Stimulated activated CD4-positive, alpha-beta T cell treated with anti-CD3 and anti-CD28 coated beads, Interleukin-1b, Interleukin-23, amount 100 ng/mL, for 4 hours (primary cell): ENCODE measurements at places on chromosomes 2 and 18.

- DNase-seq = no peak
Measured at GRCh38 chr2:18345848-18346247, 214.6 kb downstream of the RDH14 start.

- no peak for DNase-seq
Measured at GRCh38 chr18:6592522-6592921, 137.0 kb upstream of the ARHGAP28 start.

- no peak for DNase-seq
Measured at GRCh38 chr2:50770299-50770698, 261.6 kb downstream of the NRXN1 start.

GRCh38 chr2:224392545-224392944 is 9.4 kb downstream of the FAM124B start:
- DNase-seq = no peak

DNA sequence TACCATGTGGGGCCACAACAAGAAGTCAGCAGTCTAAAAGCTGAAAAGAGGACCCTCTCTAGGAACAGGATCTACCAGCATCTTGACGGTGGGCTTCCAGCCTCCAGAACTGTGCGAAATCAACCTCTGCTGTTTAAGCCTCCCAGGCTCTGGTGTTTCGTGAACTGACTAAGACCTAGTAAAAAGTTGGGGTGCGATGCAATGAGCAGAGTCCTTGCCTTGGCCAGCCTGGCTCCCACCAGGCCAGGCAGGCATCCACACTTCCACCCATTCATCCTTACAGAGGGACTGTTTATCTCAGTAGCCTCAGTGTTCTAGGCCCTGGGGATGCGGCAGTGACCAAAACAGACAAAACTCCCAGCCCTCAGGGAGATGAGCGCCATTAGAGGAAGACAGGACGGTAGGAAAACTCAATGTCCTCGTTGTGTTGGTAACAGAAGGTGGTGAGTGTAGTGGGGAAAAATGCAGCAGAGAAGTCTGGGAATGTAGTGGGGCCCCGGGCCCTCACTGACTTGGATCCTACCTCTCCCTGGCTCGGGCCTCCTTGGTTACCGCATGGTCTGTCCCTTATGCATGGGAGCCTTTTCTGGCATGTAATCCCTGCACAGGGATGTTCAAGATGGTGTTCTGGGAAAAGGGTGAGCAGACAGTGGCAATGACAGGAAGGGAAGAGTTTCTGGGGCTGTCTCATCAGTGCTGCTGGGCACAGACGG is 271.8 kb upstream of the HS6ST1 start:
- DNase-seq = no peak

GRCh38 chr18:63697097-63697660 is 5.6 kb upstream of the SERPINB11 start:
- DNase-seq = no peak

GRCh38 chr2:201500534-201500933 is 49.0 kb downstream of the STRADB start:
- no peak for DNase-seq

GRCh38 chr2:15096873-15097272 is 464.3 kb downstream of the NBAS start:
- DNase-seq = no peak

GRCh38 chr18:62497190-62497772 is 25.5 kb upstream of the ZCCHC2 start:
- no peak for DNase-seq

DNA sequence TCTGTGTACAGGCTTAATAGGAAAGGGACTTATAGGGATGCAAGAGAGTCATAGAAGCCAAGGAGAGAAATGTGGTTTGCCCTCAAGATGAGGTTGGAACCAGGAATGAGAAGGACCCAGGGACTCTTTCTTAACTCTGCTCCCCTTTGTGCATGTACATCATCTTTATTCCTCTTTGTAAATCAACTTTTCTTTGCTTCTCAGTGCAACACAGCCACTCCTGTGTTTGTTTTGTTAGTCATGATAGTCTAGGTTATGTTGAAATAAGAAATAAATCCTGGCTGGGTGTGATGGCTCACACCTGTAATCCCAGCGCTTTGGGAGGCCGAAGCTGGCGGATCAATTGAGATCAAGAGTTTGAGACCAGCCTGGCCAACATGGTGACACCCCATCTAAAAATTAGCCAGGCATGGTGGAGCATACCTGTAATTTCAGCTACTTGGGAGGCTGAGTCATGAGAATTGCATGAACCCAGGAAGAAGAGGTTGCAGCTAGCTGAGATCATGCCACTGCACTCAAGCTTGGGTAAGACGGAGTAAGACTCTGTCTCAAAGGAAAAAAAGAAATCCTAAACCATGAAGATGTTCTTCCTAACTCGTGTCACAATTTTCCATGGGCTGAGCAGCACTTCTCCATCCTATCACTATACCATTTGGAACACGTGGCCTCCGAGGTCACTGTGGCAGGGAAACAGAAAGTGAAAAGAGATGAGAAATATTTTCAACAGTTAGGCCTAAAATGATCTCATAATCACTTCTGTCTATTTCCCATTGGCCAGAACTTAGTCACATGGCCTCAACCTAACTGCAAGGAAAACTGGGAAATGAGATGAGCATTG is 73.0 kb upstream of the TMEM17 start:
- DNase-seq = no peak

DNA sequence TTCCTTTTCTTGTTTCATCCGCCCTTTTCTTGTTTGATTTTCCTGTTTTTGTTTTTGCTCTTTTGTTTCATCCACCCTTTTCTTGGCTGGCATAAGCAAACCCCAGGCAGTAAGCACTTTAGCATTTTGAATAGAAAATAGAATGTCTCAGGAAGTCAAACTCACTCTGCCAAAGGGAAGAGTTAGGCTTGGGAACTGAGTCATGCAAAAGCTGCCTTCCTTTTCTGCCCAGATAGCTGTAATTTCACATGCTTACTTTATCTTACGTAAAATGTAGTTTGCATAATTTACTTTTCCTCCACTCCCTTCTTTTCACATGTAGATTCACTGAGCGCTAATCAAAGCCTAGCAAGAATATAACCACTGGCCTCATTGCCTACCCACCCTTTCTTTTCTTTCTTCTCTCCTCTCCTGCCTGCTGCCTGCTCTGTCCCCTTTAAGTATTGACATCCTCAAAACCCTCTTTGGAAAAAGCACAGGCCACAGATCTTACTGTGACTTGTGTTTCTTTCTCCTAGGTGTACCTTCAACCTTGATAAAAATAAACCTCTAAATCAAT is 48.4 kb downstream of the CNGA3 start:
- no peak for DNase-seq

DNA sequence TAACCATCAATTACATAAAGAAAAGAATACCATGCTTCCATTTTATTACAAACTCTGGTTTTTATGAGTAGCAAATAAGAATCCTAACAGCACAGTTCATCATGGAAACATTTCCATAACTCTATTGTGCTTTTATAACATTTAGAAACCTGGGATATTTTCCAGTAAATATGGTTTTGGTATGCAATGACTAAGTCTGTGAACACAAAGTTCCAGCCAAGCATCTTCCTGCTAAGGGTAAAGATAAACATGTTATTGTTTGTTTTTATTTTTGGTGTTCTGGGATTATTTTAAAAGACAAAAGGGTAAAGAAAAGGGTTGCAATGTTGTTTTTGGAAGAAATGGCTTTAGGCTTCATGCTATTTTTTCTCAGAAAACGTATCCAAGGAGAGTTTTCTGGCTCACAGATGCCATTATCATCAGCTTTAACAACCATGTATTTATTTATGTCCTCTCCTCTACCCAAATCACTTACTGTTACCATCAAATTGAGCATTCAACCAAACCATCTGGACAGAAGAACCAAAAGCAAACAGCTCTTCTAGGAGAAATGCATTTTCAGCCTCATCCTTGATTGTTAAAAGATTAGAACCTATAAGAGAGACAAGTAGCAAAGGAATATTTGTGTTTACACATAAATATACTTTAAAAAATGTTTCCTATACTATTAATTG is 116.0 kb downstream of the PLA2R1 start:
- no peak for DNase-seq

- no peak for DNase-seq
Measured at GRCh38 chr2:50752237-50752636, 279.7 kb downstream of the NRXN1 start.

DNA sequence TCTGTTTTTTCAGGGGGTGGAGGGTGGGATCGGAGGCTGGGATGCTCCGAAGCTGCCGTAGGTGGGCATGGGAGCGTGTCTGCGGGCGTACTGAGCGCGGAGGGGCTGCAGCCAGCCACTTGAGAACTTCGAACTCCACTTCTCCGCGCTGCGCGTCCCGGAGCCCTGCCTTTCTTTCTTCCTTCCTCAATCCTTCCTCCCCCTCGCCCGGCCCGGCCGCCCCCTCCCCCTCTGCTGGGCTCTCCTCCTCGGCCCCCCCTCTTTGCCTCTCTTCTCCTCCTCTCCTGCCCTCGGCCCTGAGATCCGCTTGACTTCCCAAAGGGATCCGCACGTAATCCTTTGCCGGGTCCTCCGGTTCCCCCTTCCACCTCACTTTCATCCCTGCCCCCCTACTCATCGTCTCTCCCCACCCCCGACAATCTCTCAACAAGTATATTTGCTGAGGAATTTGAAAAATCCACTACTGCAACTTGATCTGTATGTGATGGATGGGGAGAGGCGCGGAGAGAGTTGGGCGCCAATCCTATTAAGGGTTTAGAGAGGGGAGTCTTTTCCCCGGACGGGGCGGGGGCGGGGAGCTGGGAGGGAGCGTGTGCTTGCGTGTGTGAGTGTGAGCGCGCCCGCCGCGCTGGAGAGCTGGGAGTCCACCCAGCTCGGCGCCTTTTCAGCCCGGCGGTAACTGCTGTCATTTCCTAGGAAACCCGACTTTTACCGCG is 1.1 kb downstream of the GLI2 start:
- no peak for DNase-seq

DNA sequence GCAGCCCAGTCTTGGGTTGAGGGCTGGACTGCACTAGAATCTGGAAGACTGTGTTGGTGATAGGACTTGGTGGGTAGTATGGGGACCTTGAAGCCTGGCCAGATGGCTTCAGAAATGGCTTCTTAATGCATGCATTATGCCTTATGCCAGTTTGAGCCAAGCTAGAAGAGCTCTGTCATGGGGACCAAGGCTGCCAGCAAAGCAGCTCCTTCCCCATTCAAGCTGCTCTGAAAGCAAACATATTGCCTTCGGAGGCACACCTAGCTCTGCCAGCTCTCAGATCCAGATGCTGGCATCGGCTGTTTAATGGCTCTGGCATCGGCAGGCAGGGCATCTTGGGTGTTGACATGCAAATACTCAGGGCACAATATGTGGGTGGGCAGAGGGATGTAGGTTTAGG is 59.0 kb upstream of the IGFBP5 start:
- no peak for DNase-seq

DNA sequence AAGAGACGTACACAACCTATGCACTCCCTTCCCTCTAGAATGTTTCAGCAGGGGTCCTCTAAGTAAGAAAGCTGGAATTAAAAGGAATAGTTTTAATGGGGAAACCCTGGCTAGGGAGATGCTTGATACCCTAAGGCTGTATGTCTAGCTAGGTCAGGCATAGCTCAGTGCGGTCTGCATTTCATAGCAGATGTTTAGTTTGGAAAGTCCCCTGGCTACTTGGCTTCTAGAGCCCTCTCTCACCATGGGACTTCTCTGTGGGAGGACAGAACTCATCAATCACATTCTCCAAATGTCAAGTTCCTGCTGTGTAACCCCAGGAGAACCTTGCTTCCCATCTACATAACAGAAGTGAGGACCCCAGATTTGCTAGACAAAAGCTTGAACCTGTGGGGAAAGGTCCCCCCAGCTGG is 24.1 kb upstream of the ANXA4 start:
- DNase-seq = no peak

DNA sequence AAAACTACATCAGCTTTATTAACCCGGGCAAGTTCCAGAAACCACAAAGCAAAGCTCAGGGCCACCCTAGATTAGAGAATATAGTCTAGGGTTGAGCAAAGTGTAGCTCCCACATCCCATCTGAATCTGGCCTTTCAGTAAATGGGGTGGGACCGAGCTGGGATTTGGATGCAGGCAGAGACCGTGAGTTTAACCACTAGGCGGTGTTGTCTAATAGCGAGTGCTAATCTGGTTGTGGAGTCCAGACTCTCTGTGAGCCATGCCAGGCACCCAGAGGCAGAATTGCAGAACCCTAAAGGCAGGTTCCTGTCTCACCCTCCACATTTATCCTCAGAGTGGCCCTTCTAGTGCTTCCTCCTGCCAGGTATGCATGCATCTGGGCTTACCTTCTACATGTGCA is 435.9 kb downstream of the TSN start:
- DNase-seq = no peak
